ENCODE measurements at places on chromosomes 1 and 21.
A peak's percentile ranks its signal among the peaks of the same experiment; 100 is the strongest.

DNA sequence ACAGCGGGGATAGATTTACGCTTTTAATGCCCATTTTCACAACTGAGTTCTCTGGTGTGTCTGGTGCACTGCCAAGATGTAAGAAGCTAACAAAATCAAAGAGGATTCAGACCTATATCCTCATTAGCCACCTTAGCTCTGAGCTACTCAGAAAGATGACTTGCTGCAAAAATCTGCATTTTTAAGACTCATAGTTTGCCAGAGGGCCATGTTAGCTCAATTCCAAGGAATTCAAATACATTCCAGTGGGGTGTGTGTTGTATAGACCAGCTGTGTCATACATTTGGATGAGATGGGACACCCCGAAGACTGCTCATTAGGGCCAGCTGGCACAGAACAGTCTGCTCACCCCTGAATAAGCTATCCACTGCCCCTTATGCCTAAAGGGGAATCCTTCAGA lies 8.9 kb downstream of the DENND2D start:
- DNase-seq: no peak

- no peak for DNase-seq
These were observed 156.0 kb downstream of the RERE start for GRCh38 chr1:8661185-8662110.

DNA sequence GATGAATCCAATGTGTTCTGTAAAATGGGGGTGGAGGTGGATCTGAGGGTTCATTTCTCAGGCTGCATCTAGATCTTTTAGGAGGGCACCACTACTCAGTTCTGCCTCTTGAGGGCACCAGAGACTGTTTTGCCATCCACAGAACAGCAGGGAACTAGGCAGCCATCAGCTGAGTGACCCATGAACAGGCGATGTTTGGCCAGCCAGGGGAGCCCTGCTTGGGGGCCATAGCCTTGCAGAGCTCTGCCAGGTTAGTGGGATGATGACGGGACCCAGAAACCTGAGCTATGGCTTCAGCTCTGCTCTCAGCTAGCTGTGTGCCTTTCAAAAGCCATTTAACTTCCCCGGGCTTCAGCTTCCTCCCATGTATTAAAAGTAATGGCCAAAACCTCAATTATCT lies 13.4 kb upstream of the NOS1AP start:
- peak; percentile 39 for DNase-seq

- DNase-seq: no peak
These were observed 169.8 kb upstream of the B3GALT2 start for GRCh38 chr1:193356249-193356648.

- peak; percentile 55 for DNase-seq
These were observed 5.0 kb downstream of the SLC22A15 start for GRCh38 chr1:115980998-115981993.

GRCh38 chr1:61950418-61950817 lies 208.1 kb downstream of the PATJ start:
- no peak for DNase-seq

GRCh38 chr1:10171105-10171767 lies 39.1 kb upstream of the KIF1B start:
- DNase-seq: no peak

DNA sequence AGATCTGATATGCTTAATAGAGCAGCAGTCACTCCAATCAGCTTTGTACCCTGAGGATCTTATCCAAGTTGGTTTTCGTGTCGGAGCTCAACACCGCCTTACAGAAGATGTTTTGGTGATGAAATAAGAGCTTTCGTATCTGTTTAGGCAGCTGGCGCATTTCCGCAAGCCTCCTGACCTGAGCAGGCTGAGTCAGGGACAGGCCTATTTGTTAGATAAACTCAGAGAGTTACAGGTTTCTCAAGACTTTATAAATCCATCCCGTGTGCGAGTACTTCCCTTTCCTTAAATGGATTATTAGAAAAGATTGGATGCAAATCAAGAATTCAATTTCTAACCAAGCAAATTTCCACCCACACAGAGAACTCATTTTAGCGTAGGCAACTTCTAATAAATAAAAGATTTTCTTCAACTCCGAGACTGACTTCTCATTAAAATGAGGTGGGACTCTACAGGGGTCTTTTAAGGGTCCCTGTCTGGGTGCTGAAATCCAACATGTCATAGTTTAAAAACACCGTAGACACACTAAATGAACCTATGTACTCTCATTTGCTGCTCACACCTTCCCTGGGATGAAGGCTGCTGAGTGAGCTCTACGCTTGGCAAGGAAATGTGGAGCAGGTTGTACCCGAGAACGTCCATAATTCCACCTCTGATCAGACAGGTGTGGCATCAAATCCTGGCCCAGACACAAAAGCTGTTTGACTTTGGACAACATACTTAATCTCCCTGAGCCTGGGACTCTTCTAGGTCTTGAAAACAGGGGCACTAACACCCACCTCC lies 106.9 kb upstream of the F3 start:
- no peak for DNase-seq

DNA sequence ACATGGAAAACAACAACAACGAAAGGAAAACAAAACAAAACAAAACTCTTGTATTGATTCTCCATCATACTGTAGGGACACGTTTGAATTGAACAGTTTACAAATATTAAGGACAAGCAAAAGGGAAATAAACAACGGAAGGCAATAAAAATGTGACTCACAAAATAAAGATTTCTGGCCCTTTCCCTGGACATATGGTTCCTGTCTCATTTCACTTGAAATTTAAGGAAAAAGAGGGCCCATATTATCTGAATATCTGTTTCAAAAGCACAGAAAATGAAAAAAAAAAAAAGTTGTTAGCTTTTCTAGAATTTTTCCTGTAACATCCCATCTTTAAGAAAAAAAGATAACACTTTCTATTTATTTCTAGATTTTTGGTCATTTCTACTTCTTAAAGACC lies 3.6 kb upstream of the PKN2 start:
- no peak for DNase-seq

DNA sequence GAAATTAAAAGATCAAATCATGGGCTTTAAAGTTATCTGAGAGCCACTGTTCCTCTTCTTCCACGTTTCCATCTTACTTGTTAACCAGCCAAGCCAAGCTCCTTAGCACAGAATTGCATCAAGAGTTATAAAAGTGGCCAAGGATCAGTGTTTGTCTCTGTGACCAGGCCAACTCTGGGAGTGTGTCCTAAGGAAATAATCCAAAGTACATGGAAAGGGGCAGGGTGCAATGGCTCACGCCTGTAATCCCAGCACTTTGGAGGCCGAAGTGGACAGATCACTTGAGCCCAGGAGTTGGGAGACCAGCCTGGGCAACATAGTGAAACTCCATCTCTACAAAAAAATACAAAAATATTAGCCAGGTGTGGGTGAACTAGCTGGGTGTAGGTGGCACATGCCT lies 10.0 kb upstream of the MPZL1 start:
- DNase-seq: no peak

DNA sequence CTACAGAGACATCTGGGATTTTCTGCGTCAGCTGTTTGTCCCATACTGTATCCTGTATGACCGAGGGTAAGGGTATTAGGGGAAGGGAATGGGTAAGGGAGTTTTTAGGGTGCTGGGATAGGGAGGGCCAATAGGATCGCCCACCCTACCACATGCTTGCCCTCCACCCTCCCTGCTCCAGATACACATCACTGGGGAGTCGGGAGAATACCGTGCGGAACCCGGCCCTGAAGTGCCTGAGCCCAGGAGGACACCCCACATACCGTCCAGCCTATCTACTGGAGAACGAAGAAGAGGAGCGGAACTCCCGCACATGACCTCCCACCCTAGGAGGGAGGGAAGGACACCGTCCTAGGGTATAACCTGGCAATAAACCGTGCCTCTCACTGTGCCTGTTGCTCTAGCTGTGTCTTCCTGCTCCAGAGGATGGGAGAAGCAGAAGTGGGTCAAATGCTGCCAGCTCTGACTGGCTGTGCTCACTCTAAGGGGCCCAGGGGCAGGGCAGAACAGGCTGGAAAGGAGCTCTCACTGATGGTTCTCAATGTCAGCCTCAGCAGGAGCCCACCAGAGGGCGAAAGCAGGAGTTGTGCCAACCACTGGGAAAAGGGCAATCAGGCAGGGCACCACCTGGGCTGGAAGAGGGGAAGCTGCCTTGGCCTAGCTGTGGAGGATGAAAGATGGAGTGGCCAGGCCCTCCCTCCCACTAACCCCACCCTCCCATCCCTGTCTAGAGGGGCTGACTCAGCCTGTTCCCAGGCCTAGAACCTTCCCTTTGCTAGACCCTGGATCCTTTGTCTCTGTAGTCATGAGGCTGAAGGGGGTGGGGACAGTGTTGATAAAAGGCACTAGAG lies 440 bp upstream of the LENEP start:
- no peak for DNase-seq

DNA sequence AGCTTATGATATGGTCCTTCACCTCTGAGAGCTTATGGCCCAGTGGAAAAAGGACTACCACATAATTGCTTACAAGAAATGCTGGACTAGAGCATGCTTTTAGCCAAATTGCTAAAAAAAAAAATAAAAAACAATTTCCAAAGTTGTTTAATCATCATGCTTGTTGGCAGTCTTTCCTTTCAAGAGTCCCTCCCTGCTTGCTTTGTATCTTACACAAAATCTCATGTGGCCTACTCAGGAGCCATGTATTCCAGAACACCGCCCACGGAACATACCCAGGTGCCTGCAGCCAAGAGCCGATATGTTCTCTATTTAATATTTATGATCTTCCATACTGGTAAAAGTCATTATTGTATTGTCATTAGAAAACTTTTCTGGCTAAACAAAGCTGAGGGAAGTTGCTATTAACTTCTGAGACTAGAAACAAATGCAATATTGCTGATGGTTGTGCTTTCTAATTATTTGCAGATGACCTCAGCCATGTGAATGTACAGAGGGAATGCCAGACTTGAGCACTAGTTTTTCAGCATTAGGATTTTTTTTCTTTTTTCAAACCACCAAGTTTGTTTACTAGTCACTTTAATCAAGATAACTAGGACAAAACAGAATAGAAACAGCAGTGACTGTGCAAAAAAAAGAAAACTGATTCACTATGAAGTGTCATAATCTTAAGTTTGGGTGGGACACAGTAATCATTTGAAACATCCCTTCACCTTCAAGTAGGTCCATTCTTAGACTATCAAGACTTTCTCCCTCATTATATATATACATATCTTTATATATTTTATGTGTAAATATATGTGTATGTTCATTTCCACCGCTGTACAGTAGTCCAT lies 129.3 kb upstream of the GORAB start:
- DNase-seq: no peak

DNA sequence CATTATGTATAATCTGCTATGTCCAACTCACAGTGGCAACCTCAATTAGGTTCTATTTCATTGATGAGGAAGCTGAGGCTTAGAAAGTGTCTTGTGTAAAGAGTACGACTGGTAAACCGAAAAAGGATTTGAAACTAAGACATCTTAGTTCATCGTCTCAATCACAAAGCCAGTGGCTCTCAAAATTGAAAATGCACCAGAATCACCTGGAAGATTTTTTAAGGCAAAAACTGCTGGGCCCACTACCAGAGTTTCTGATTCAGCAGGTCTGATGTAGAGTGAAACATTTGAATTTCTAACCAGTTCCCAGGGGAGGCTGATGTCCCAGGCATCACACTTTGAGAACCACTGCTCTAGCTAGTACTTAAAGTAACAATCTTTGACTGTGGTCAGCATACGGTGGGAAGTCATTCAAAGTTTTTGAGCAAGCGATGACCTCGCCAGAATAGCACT lies 5.2 kb upstream of the LRRC53 start:
- DNase-seq: no peak

DNA sequence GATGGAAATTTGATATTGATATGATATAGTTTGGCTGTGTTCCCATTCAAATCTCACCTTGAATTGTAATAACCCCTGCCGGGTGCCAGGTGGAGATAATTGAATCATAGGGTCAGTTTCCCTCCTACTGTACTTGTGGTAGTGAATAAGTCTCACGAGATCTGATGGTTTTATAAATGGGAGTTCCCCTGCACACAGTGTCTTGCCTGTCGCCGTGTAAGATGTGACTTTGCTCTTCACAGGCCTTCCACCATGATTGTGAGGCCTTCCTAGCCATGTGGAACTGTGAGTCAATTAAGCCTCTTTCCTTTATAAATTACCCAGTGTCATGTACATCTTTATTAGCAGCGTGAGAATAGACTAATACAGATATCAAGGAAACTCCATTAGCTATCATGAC lies 74.6 kb downstream of the MAP3K7CL start:
- DNase-seq: no peak

DNA sequence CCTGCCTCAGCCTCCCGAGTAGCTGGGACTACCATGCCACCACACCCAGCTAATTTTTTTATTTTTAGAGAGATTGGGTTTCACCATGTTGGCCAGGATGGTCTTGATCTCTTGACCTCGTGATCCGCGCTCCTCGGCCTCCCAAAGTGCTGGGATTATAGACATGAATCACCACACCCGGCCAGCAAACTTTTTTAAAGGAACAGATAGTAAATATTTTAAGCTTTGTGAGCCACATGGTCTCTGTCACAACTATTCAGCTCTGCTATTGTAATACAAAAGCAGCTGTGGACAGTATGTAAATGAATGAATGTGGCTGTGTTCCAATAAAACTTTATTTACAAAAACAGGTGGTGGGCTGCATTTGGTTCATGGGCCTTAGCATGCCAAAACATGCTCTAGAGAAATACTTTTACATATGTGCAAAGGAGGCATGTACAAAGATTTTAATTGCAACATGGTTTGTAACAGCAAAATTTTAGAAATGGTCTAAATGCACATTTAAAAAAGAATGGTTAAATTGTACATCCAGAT lies 47.0 kb downstream of the CDCP2 start:
- DNase-seq: no peak

GRCh38 chr1:108142773-108143394 lies 57.3 kb downstream of the SLC25A24 start:
- no peak for DNase-seq

- DNase-seq: no peak
These were observed 34.1 kb upstream of the MTR start for GRCh38 chr1:236760986-236761385.

GRCh38 chr1:226656601-226657277 lies 82.3 kb downstream of the ITPKB start:
- DNase-seq: peak; percentile 50

GRCh38 chr1:26079960-26080814 lies 12.8 kb upstream of the TRIM63 start:
- no peak for DNase-seq

- no peak for DNase-seq
These were observed 85.8 kb downstream of the UBR4 start for GRCh38 chr1:19124273-19124672.

DNA sequence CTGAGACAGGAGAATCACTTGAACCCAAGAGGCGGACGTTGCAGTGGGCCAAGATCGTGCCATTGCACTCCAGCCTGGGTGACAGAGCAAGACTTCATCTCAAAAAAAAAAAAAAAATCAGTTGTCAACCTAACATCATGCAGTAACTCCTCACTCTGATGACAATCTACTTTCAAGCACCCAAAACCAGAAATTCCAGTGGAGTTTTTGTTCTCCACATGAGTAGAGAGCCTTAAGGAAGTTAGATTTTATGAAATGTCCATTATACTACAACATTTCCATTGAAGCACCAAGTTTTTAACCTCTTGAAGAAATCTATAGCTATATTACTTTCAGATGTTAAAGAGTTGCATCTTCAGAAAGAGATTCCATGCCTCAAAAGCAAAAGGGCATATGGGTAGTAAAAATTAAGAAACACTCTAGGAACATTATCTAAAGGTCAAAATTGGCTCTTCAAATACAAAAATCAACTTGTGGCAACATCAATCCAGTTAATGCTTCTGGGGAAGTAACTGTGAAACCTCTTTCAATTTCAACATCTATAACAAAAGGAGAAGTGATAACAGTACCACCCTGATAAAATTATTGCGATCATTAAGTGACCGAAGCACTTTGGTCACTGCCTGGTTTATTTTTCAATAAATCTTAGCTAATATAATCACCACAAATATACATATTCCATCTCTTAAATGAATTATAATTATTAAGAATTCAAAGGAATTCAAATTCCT lies 7.7 kb downstream of the LPGAT1 start:
- DNase-seq: no peak

- DNase-seq: peak; percentile 69
These were observed 59.0 kb upstream of the CD1D start for GRCh38 chr1:158121604-158122254.

Measured in OCI-LY7 (cell line).